Activated CD4-positive, alpha-beta T cell treated with anti-CD3 and anti-CD28 coated beads for 36 hours (primary cell): ENCODE measurements at places on chromosomes 11 and 22. TPM values are rescaled to one million over a fixed set of nuclear protein-coding genes. Genes with fewer than 3 reads are reported as not detected.

Gene TRPC6
- not detected for total RNA-seq

Gene CST6
- total RNA-seq, result not detected

Gene LRP4
- 0.18 TPM for total RNA-seq

Gene BEST1
- 0.37 TPM for total RNA-seq

GRCh38 chr11:71565263-71565662, at the start of gene KRTAP5-10:
TSS of gene KRTAP5-10 (plus strand) at chr11:71565563. CDS start at chr11:71565588, 25 bp downstream.
- peaks cover 37% of the 10 kb centered on the region for H3K27me3 ChIP-seq
- H3K4me3 ChIP-seq, result no peak within 1 kb of the TSS
- H3K36me3 ChIP-seq, result no peaks in the 10 kb centered on the region
- DNase-seq, result no peak

Gene OR4C45
- total RNA-seq, result not detected

GRCh38 chr22:30782613-30783012, 87.9 kb downstream of the OSBP2 start:
- peaks cover 2% of the 10 kb centered on the region for H3K4me1 ChIP-seq
- H3K27ac ChIP-seq, result no peak overlapping the region
- no peak overlapping the region for H3K4me3 ChIP-seq
- peaks cover 2% of the 10 kb centered on the region for H3K27me3 ChIP-seq

GRCh38 chr11:114098927-114099326, 39.4 kb downstream of the ZBTB16 start:
- peaks cover 26% of the 10 kb centered on the region for H3K4me1 ChIP-seq
- H3K27me3 ChIP-seq, result no peaks in the 10 kb centered on the region
- peaks cover 3% of the 10 kb centered on the region for H3K36me3 ChIP-seq
- no peak overlapping the region for H3K27ac ChIP-seq
- DNase-seq, result no peak

Gene OR4D11
- not detected for total RNA-seq

Gene RHOD
- 0.47 TPM for total RNA-seq

Gene FAM180B
- not detected for total RNA-seq

Gene MGAT3
- total RNA-seq, result 0.18 TPM

- no peak for DNase-seq
- no peaks in the 10 kb centered on the region for H3K27me3 ChIP-seq
- H3K4me3 ChIP-seq, result no peak overlapping the region
Measured at GRCh38 chr11:16474659-16475058, 118.3 kb upstream of the SOX6 start.

GRCh38 chr11:118142809-118143208, 9.8 kb downstream of the SCN4B start:
- peak; percentile 49 for DNase-seq
- H3K27me3 ChIP-seq, result peaks cover 48% of the 10 kb centered on the region
- H3K27ac ChIP-seq, result no peak overlapping the region

Gene NEU3
- 12.0 TPM for total RNA-seq
